ENCODE measurements at places on chromosomes 1 and 21.

- no peak for DNase-seq
Observed at GRCh38 chr1:97433824-97434177, 487.0 kb downstream of the DPYD start.

- DNase-seq: peak; percentile 21
Observed at GRCh38 chr1:38929476-38929875, 12.2 kb downstream of the RHBDL2 start.

DNA sequence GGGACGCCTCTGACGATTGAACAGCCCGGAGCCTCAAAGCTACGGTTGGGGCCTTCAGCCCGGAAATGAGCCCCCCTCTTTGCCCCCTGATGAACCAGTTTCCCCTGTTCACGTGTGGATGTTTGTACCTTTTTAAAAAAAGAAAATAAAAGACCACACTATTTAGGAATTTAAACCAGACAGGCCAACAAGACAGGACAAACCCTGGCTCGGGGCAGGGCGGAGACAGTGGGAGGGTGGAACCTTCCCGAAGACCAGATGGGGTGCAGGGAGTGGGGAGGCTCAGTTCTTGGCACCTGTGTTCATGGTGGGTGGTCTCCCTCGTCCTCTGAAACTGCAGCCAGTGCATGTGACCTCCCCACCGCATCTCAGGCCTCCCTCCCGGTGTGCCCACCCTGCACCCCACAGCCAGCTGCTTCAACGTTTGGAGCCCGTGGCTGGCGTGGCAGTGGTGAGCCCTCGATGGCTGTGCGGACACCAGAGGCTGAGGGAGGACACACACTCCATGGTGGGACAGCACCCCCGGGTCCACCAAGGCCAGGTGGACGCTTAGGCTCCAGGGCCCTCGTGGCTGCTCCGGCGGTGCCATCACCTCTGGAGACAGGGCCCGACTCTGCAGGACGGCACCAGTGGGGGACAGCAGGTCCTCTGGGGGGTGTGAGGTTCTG lies 45.6 kb downstream of the COL18A1 start:
- DNase-seq: no peak

GRCh38 chr1:113088972-113089371 lies 16.0 kb downstream of the LRIG2 start:
- DNase-seq: no peak

DNA sequence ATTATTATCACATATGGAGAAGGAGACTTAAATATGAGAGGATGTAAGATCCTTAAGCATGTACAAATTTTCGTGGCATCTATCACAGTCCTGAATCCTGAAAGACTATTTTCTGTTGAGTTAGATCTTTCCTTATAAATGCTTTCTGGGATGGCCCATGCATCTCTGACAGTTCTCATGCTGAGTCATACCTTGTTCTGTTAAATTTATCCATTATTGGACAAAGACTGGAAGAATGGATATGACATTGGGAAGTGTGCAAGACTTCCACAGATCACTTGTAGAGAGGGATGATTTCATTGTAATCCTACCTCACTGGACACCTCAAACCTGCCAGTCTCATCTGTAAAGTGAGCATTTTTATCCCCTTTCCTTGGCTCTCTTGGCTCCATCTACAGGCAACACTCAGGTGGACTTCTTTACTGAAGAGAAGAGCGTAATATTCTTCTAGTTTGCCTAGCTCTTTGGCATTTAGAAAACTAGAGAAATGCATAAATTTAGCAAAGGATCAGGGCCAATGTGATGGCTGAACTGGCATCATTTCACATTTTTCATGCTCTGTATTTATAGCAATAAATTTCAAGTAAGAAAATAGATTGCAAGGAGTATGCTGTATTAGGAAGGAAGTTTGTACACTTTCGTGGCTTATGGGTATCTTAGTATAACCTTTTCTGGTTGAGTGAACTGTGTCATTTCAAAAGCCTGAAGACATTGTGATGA lies 128.2 kb downstream of the NFIA start:
- DNase-seq: no peak

DNA sequence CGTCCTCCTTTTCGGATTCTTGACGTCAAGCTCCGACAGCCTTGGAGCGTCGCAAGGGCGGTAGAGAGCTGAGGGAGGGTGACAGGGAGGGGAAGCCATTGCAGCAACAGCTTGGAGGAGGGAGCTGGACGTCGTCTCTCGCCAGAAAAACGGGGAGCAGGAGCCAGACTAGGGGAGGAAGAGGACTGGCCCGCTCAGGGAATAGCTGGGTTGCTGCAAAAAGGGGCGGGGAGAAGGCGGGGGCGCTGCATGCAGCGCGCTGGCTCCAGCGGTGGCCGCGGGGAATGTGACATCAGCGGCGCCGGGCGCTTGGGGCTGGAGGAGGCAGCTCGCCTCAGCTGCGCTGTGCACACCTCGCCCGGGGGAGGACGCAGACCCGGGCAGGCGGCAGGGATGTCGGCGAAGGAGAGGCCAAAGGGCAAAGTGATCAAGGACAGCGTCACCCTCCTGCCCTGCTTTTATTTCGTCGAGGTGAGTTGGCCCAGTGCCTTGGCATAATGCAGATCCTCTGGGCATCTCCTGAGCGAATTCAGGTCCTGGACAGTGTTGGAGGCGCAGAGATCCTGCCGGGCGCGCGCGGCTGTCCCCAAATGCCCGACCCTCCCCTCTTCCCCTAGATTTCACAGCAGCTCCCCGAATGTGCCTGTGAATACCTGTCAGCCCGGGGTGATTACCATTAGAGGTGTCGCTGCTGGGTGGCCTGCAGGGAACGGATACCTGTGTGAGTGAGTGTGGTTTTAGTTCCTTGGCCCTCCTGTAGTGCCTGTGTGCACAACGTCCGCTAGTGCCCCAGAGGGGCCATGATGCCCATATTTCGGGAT lies at the start of gene PLPPR4:
Gene PLPPR4 (plus strand): TSS at position 292 of the 821 bp plus-strand sequence. CDS start 102 bp downstream, at position 394.
- DNase-seq: peak; percentile 22

DNA sequence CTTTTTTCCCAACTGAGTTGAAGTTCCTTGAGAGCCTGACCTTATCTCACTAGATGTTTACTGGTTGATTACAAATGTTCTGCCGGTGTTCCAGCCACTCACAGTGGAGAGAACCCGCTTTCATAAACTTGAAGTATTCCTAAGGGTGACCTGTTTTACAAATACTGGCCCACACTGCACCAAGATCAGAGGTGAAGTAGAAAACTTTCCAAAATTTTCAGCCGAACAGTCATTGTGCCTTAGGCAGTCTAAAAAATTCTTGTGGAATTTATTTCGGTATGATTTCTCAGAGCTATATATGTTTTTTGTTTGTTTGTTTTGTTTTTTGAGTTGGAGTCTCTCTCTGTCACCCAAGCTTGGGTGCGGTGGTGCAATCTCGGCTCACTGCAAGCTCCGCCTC lies 44.9 kb upstream of the GUCA2B start:
- DNase-seq: no peak

DNA sequence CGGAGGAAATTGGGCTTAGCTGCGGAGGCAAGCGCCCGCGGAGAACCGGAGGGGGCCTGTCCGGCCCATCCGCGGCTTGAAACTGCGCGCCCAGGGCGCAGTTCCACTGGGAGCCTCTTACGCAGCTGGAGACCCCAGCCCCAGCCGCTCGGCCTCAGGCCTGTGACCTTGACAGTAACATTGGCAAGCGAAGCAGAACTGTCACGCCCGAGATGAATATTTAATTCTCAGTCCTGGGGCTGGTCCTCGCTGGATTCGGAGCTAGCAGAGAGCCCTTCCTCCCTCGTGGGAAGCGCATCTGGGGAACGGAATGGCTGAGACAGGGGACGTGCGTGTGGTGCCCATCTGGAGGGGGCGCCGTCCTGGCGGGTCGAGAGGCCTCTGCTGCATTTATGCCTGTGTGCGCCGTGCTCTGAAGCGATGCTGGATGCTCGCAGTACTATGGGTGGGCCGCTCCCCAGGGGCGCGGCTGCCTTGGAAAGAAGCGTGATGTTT lies 928 bp downstream of the SLC6A17 start:
- DNase-seq: no peak

GRCh38 chr21:39144191-39144590 lies 39.1 kb downstream of the PSMG1 start:
- no peak for DNase-seq

DNA sequence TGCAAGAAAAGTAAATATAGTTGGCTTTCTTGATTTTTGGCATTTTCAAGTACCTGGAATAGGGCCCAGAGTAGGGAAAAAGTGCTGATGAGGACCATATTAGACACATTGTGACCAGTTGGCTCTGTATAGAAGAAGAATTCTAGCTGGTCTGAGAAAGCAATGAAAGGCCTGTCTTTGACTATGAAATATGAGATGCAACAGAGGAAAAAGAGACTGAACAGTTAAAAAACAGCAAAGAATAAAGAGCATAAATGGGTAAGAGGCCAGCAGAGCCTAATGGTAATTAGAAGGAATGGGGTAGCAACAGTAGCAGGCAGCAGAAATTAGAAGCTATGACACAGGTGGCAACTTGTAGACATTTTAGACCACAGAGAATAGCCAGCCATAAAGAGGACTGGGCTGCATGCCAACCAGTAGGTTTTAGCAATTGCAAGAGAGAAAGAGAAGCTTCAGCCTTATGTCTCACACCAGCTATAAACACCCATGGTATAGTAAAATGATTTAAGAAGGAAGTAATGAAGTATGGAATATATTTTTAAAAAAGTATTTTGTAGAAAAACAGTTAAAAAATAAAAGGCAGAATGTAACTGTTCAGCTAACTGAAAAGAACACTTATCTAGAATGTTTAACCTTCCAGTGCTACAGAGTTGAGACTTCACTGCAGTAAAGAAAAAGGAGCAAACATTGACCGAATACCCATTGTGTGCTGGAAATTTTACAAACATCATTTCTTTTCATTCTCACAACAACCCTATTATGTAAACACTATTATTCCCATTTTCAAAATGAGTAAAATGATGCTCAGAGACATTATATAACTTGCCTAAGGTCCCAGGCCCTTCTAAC lies 114.1 kb downstream of the LHX4 start:
- DNase-seq: peak; percentile 93

Measured in NCI-H1092 (cell line).